NCI-H510A treated with DMSO at 0.1 percent for 48 hours (cell line): ENCODE measurements at places on chromosomes 2 and 18.

DNA sequence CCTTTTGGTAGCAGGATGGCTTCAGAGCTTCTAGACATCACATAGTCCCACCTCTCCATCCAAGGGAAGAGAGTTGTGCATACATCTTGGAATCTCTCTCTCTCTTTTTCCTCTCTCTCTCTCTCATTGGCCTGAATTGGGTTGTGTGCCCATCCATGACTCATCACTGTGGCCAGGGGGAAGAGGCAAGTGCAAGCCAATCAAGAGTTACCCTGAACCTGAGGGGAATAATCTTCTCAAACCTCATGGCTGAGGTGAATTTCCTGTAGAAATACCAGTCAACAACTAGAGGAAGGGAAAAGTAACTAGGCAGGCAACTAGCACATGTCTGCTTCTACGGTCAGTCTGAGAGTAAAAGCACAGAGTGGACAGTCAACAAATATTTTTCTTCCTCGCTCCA, 7.3 kb upstream of the CHN1 start:
- DNase-seq, result no peak

DNA sequence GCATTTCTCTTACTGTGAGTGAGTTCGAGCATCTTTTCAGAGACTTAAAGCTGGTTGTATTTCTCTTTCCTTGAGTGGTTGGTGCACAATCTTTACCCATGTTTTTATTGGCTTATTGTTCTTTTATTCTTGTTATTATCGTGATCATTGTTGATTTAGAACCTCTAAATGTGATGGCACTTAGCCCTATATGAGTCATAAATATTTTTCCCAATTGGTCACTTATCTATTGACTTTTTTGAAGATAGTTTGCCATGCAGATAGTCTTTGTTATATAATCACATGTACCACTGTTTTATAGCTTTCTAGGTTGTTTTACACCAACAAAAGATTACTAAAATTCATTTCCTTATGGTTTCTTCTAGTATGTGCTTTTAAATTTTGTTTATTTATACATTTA, 141.6 kb upstream of the MSH6 start:
- no peak for DNase-seq

- no peak for DNase-seq
Measured at GRCh38 chr2:98947554-98947953, 11.5 kb upstream of the CRACDL start.

- DNase-seq, result no peak
Measured at GRCh38 chr2:223591596-223591995, 10.6 kb downstream of the SCG2 start.

- no peak for DNase-seq
Measured at GRCh38 chr2:33051586-33052360, 105.0 kb downstream of the LTBP1 start.

GRCh38 chr2:96247009-96247408, 18.8 kb downstream of the TMEM127 start:
- peak; percentile 49 for DNase-seq

- DNase-seq, result no peak
Measured at GRCh38 chr2:96971926-96972444, 14.4 kb downstream of the FAM178B start.

- DNase-seq, result no peak
Measured at GRCh38 chr2:14749884-14750283, 117.4 kb downstream of the LRATD1 start.

DNA sequence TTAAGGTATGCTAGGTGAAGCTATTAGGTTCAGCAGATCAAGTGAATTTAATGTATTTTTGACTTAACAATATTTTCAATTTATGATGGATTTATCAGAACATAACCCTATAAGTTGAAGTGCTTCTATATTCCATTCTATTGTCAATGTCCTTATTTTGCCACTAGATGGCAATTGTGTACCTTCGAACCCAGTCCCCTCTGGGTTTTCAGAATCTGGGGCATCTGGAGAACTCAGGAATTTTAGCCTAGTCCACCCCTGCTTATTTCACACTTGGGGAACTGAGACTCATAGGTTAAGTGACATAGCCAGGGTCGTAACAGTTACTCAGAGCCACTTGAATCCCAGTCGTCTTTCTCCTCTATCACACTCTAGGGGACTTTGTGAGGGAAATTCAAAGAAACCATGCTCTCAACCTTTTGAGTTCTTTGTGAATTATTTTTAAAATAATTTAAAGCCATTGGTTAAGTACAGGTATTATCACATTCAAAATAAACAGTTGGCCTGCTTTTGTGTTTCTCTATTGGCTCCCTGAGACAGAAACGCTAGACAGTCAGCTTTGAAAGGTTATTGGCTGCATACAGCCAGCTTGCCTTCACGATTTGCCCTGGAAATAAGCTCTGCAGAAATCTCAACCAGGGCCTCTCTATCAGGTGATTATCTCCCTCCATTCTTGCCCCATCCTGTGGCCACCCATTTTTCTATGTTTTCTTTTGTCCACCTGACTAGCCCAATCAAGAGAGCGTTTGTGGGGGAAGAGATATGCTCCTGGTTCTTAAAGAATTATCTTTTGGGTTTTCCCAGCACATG, 145.0 kb downstream of the TTC27 start:
- DNase-seq, result peak; percentile 26

DNA sequence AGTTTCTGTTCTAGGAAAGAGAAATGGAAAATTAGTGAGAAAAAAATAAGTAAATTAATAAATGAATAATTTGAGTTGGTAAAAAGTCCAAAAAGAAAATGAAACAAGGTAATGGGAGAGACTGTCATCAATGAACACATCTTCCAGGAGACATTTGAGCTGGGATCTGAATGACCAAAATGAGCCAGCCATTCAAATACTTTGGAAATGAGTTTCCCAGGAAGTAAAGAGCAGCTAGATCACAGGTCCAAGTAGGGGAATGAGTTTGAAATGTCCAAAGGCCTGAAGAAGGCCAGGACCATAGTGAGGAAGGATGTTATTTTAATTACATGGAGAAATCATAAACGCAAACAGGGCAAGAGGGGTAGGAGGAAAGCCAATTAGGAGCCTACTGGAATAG, 6.6 kb upstream of the DNAH7 start:
- DNase-seq, result no peak

DNA sequence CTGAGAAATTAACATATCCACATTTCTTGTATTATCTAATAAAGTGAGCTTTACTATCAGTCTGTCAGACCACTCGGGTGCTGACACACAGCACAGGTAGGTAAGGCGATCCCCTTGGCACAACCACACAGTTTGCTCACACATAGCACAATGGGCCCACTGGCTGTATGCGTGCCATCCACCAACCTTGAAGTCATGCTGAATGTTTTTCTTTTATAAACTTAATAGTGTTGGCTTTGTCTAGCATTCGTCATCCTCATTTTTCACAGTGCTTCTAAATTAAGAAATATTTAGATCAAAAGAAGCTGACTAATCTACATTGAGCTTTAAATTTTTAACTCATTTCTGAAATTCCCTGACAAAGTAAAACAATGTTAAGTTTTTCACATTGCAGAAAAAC, 50.0 kb upstream of the PAPOLG start:
- no peak for DNase-seq

GRCh38 chr2:239564587-239564986, 163.8 kb upstream of the HDAC4 start:
- no peak for DNase-seq

DNA sequence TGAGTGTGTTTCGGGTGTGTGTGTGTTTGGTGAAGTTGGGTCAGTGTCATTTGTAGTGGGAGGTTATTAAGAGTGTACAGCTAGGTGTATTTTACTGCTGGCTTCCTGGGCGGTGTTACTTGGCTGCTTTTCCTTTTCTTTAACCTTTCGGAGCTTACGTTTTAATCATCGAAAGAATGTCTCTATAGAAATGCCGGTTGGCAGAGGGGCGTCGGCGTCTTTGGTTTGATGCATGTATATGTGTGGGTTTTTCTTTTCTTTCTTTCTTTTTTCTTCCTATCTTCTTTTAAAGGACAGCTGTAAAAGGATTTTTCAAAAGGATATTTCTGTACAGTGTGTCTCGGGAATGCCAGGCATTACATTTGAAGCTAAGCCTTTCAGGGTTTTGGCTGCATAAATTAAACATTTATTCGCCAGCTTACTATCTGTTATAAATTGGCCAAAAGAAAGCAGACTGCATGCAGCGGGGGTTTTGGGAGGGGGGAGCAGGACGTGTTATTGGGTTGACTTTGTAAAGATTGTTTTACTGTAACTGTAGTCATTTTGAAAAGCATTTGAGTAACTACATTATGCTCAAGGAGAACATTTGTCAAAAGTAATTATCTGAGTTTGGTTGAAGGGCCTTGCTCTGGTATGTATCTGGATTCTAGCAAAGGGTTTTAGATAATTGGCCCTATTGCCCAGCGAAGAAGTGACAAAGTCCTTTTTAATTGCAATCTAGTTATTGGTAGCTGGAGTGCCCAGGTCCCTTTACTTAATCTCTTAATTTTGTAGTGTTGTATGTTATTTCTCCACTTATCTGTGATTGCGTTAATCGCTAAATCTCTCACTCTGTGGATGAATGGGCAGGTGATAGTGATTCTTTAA, 1.6 kb downstream of the ASXL3 start:
- peak; percentile 90 for DNase-seq

- DNase-seq, result peak; percentile 13
Measured at GRCh38 chr18:11005528-11005927, 143.8 kb downstream of the PIEZO2 start.

GRCh38 chr2:202032846-202033316, 774 bp upstream of the FZD7 start:
- DNase-seq, result peak; percentile 58

DNA sequence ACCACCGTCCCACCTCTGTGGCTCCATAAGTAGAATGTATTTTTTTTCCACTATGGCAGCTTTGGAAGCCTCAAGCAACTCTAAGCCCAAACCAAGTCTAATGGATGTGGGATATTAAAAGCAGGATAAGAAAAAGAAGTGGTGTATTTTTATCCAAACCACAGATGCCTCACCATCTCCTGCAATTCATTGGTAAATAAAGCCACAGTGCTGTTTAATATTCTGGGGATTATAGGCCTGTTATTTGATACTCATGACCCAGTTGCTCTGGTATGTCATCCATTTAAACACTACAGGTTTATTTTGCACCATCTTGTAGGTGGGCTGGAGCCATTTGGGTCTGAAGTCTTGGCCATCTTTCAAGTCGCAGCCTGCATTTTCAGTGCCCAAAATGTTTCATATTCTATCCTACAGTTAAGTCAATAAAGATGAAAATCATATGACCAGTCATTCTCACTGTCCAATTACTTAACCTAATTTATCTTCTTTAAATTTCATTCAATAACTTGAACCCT, 279.5 kb upstream of the EPHA4 start:
- DNase-seq, result no peak

DNA sequence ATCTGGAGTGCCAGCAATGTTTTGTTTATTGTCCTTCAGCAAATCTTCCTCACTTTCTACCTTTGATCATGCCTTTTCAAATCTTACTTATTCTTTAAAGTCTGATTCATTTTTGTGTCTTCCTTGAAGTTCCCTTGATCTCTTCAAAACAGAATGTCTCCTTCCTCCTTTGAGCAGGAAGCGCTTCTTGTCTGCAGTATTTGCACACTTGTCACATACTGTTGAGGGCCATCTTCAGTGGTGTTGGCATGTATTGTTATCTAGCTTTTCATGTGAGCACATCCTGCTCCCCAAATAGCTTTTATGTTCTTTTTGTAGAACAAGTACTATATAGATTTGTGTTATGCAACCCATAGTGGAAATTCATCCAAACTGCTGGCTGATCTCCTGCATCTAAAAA, 5.9 kb upstream of the CERS6 start:
- no peak for DNase-seq

GRCh38 chr2:195251214-195251613, 405.8 kb upstream of the SLC39A10 start:
- no peak for DNase-seq

GRCh38 chr18:55501579-55501978, 86.4 kb downstream of the TCF4 start:
- DNase-seq, result no peak

GRCh38 chr2:236370847-236371409, 106.7 kb upstream of the ASB18 start:
- no peak for DNase-seq
